ENCODE measurements at places on chromosomes 6 and 20. TPM values are rescaled to one million over a fixed set of nuclear protein-coding genes. Genes with fewer than 3 reads are reported as not detected.

The DHX16 gene
- total RNA-seq = 40.8 TPM

The PRDM13 gene
- not detected for total RNA-seq

The LTA gene
- not detected for total RNA-seq

The SOX18 gene
- total RNA-seq = 0.07 TPM

The SGK2 gene
- total RNA-seq = 0.73 TPM

The HLA-DQB1 gene
- total RNA-seq = not detected

The ADGRF4 gene
- total RNA-seq = 0.10 TPM

The PDYN gene
- not detected for total RNA-seq

The GABRR1 gene
- not detected for total RNA-seq

The RSPO3 gene
- 8.0 TPM for total RNA-seq

The POPDC3 gene
- total RNA-seq = 14.8 TPM

Data from smooth muscle cell of the pulmonary artery (primary cell).